ENCODE measurements at places on chromosomes 6 and 20. TPM values are rescaled to one million over a fixed set of nuclear protein-coding genes. Genes with fewer than 3 reads are reported as not detected.

SLC2A4RG gene
- total RNA-seq, result 126 TPM

EEF1A2 gene
- not detected for total RNA-seq

SNPH gene
- 1.5 TPM for total RNA-seq

HLA-DQA2 gene
- total RNA-seq, result 1.7 TPM

ENTPD6 gene
- 41.3 TPM for total RNA-seq

TSBP1 gene
- total RNA-seq, result not detected

ZBP1 gene
- total RNA-seq, result 0.57 TPM

KCNK16 gene
- not detected for total RNA-seq

Data from subcutaneous adipose tissue (tissue), 4 donors.